ENCODE measurements at places on chromosomes 6 and 20.

- peak; percentile 45 for DNase-seq
Observed at GRCh38 chr6:37314487-37315156, 39.2 kb upstream of the RNF8 start.

GRCh38 chr6:28747631-28748157, 176.1 kb downstream of the TRIM27 start:
- peak; percentile 16 for DNase-seq

- DNase-seq, result no peak
Observed at GRCh38 chr20:48098099-48098498, 312.8 kb upstream of the SULF2 start.

DNA sequence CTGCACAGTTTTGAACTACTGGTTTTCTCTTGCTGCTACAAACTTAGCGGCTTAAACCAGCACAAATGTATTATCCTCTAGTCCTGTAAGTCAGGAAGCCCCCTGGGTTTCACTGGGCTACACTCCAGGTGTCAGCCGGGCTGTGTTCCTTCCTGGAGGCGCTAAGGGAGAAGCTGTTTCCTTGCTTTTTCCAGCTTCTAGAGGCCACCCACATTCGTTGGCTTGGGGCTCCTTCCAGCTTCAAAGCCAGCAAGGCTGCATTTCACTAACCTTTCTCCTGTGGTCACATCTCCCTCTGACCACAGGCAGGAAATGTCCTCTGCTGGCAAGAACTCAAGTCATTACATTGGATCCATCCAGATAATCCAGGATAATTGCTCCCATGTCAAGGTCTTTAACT, 350.6 kb upstream of the PLCB4 start:
- DNase-seq, result no peak

- DNase-seq, result no peak
Observed at GRCh38 chr20:61628480-61628879, 376.4 kb downstream of the CDH4 start.

DNA sequence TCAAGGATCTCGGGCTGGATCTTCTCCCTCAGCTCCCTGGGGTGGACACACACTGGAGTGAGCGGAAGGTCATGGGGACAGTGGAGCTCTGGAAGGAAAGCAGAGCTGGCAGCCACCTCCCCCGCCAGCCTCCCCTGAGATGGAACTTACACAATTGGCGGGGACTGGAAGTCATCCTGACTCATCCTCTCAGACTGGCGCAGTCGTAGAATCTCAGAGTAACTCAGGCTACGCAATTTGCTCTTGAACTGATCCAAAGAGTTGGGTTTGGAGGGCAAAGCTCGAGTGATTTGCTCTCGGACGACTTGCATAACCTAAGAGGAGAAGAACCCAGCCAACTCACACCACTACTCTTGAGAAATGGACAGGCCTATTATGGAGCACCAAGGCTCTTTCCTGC, 34.8 kb downstream of the ELMO2 start:
- no peak for DNase-seq

- no peak for DNase-seq
Observed at GRCh38 chr6:16836144-16836981, 75.1 kb upstream of the ATXN1 start.

GRCh38 chr6:112660626-112661025, 313.5 kb downstream of the RFPL4B start:
- no peak for DNase-seq

DNA sequence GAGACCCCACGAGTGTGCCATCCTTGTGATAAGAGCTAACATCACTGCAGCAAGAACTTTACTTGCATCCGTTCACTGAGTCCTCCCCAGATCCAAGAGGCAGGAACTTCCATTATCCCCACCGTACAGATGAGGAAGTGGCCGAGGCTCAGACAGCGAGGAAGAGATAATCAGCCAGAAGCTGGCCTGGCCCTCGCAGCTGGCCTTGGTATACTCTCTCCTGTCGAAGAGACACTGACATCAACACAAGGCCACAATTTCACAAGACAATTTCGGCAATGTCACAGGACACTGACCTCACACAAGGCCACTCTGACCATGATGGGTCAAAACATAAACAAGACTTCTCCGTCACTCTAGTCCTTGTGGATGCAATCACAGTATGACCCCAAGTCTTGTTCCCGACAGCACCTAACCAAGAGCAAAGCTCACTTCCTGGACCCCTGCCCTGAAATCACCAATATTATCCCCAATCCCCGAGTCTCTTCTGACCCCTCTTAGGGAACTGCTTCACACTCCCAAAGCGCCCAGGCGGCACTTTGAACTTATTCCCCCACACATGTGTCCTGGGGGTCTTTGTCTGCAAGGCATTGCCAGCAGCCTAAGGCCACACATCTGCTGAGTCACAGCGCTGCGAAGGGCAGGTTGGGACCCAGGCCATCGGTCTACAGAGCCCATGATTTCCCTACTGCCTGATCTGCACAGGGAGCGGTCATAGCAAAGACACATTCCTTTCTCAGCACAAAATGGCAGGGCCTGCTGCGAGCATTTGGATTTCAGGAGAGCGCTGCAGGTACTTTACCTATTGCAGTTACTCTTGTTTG, 14.8 kb upstream of the VAPB start:
- DNase-seq, result no peak

GRCh38 chr6:164230804-164231203, 816.3 kb downstream of the QKI start:
- DNase-seq, result no peak

- DNase-seq, result no peak
Observed at GRCh38 chr6:133227344-133227743, 13.8 kb upstream of the EYA4 start.

- no peak for DNase-seq
Observed at GRCh38 chr6:75345413-75345812, 60.8 kb upstream of the TMEM30A start.

GRCh38 chr6:3053231-3053508, 15.1 kb upstream of the RIPK1 start:
- DNase-seq, result no peak

DNA sequence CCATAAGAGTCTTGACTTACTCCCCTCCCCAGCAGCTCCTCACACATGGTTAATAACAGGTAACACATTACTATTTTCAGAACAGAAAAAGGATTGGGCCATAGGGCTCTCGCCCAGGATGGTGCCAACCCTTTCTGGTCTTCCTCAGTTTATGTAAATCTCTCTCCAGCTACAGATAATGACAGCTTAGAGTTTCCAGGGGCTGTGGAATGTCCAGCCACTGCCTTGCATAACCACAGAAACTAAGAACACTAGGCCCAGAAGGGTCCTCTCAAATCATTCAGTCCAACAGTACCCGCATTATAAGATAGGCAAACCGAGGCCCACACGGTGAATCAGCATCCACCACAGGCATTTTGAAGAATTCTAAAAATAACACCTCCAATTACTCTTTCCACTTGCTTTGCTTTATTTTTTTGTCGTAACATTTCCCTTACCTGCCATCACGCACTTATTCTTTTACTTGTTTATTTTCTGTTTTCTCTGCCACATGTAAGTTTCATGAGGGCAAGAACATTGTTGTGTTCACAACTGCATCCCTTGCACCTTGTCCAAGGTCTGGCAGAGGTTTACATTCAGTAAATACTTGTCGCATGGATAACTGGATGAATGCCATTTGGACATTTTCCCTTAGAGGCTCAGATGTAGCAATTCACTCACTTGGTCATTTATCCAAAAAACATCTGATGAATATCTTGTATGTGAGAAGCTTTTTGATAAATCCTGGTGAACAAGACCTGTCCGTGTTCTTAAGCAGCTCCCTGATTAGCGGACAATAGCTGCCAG, 6.4 kb upstream of the SDC4 start:
- DNase-seq, result peak; percentile 25

DNA sequence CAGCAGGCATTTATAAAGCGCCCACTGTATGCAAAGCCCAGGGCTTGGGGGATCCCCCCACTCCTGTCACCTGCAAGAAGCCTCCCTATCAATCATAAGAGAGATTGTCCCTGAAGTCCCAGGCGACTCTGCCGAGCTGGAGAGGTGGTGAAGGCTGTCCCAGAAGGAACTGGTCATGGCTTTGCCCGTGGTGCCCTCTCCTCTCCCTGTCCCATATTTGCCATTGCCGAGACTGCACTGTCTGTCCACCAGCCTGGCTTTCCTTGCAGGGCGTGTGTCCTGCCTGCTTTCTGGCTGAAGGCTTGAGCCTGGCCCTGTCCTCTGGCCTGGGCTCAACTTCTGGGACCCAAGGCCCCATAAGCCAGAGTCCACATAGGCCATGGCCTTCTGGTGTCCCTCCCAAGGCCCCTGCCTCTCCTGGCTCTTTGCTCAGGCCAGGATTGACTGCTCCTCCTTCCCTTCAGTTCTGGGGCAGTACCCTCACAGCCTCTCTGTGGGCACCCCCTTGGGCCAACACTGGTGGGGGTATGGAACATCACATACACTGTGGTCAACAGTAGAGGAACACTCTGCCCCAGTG, 46.9 kb downstream of the CPXM1 start:
- DNase-seq, result no peak

- DNase-seq, result no peak
Observed at GRCh38 chr6:112118034-112118433, 30.6 kb downstream of the FAM229B start.

DNA sequence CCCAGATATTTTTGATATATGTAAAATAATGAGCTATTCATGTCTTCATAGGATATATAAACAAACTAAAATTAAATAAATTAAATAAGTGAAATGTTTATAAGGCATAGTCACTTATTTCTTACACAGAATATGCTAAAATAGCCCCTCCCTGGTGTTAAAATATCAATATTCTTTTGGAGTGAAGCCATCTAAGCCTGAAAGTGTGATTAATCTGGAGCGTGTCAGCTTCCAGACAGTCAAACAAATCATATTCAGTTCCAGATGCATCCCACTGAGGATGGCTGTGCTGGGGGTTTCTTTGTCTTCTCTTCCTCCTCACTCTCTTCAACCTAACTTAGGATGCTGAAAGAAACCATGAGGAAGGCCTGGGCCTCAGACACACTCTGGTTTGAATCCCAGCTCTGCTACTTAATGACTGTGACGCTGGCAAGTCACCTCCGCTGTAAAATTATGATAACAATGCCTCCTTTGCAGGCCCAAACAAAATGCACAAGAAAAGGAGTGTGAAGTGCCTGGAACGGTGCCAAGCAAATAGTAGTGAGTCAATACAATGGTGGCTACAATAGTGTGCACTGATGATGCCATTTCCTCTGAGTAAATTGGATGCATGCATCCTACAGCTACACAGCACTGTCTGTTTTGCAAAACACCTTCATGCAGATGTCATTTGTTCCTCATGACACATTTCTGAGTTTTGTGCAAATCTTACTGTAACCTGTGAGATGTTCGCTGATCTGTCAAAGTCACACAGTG, 161.4 kb downstream of the FOXC1 start:
- DNase-seq, result peak; percentile 71

DNA sequence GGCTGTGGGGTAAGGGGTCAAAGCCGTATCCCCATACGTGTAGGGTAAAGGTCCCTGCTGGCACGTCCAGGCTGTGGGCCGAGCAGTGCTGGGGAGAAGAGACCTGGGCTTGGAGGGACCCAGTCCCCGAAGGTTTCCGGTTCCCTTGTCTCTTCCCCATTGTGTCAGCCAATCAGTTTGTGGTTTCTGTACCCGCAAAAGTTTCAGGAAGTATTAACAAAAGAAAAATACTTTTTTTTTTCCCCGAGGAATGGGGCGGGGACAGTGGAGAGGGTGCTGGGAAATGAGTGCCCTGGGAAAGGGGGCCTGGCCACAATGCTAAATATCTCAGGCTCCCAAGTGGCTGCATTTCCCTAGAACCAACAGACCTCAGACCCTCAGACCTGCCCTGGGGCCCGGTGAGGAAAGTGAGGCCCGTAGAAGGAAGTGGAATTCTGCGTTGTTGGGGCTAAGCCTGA, 15.2 kb upstream of the AMD1 start:
- no peak for DNase-seq

- DNase-seq, result no peak
Observed at GRCh38 chr20:2084703-2085102, 16.9 kb upstream of the STK35 start.

DNA sequence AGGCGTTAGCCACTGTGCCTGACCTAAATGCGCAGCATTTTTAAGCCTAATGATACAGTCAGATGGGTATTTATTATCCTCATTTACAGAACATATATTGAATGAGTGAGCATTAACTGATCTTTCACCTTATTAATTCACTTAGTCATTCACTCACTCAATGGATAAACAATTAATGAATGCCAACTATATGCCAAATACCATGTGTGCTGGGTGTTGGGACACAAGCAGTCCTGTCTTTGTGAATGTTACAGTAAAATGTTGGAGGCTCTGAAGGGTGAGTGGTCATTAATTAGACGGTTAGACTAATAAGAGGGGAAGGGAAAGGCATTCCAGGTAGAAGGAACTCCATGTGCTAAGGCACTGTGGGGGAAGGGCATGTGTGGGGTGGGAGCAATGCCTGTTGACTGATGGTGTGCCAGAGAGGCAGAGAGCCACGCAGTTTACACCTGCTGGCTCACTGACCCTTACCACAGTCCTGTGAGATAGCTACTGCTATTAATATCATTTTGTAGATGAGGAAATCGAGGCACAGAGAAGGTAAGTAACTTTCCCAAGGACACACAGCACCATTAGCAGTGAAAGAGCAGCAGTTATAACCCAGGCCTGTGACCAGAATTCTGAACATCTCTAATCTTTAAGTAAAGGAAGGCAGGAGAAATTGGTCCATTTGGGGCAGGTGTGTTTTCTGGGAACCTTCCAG, 38.7 kb upstream of the B4GALT5 start:
- DNase-seq, result no peak

DNA sequence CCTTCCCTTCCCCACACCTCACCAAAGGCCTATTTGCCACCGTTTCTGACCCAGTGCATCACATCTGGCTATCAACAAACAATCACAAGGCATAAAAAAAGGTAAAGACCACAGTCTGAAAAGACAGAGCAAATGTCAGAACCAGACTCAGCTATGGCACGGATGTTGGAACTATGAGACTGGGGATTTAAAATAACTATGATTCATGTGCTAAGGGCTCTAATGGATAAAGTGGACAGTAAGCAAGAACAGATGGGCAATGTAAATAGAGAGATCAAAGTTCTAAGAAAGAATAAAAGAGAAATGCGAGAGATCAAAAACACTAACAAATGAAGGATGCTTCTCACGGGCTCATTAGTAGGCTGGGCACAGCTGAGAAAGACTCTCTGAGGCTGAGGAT, 99.5 kb downstream of the LAMP5 start:
- no peak for DNase-seq

DNA sequence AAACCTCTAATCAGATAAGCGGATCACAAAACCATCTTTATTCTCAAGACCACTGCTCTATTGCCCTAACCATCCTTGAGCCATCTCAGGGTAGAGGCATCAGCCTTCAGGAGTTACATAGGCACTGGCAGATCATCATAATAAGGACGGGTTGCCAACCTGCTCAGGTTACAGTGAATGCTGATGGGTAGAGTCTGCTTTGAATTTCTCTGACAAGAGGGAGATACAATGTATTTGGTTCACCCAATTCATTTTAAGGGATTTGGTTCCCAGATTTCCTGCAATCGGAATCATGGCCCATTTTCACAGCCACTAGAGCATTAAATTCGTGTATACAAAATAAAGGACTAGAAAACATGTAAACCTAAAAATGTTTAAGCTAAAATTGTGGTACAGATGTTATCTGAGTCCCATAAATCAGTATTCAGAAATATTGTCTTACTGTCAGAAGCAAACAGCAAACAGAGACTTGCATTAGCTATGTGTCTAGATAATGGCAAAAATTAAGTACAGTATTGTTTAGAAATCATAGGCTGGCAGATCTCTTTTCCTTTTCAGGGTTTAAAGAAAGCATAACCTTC, 41.9 kb upstream of the TMEM170B start:
- DNase-seq, result no peak

- no peak for DNase-seq
Observed at GRCh38 chr20:54345301-54345724, 130.1 kb upstream of the DOK5 start.
